ENCODE measurements at places on chromosomes 12 and 14.

DNA sequence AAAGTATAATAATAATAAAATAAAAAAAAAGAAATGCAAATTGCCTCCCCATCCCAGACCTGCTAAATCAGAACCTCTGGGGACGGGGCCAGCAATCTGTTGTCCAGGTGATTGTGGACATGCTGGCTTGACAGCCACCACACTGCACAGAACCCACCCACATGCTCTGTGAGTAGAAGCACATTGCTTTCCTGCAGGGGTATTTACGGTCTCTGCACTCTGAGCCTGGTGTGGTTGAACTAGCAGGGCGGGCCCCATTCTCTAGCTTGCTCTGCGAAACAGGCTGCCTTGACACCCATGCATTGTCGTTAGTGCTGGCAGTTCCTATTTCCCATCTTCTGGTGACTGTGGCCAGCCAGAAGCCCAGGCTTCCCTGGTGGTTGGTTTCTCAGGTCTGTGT lies 24.5 kb downstream of the PRMT8 start:
- no peak for DNase-seq

DNA sequence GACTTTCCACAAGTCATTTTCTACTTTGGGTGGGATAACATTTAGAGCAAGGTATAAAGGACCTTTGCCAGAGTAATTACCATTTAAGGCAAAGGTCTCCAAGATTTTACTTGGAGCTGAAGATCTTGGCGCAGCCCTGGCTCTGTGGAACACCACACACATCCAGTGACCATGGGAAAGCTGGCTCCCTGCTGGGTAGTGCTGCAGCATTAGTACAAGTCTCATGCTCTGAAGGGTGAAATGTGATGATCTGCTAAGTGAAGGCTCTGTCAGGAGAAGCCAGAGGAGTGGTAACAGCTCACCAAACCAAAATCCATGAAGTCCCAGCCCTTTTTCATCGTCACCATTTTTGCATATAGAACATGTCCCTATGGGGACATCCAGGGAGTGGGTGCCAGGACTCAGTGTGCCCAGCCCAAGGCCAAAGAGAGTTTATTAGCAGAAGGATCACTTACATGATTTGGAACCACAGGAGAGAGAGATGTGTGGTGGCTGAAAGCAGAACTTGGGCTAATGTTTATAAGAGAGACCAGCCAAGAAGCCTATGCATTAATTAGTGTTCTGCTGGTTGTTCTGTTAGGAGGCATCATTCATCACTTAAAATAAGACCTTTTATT lies 110.7 kb downstream of the SLC38A6 start:
- no peak for DNase-seq

DNA sequence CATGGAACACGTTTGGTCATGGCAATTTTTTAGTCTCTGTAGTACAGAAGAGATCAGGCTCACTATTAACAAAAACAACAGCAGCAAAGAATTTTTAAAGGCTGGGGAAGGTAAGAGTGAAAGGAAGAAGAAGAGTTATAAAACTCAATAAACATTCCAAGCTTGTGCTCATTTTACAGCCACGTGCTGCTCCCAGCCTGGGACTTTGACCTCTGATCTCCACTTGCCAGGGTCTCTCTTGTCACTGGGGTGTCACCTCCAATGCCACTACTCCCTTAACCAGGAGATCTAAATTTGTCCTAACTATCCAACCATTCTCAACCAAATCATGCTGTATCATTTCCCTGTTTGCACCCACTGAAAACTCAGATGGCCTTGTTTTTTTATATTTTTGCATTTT lies 605.1 kb downstream of the VRK1 start:
- DNase-seq, result no peak

- no peak for DNase-seq
These were observed 13.6 kb downstream of the SERPINA1 start for GRCh38 chr14:94374749-94375260.

- DNase-seq, result no peak
These were observed 227.8 kb downstream of the ZFP36L1 start for GRCh38 chr14:68564826-68565759.

DNA sequence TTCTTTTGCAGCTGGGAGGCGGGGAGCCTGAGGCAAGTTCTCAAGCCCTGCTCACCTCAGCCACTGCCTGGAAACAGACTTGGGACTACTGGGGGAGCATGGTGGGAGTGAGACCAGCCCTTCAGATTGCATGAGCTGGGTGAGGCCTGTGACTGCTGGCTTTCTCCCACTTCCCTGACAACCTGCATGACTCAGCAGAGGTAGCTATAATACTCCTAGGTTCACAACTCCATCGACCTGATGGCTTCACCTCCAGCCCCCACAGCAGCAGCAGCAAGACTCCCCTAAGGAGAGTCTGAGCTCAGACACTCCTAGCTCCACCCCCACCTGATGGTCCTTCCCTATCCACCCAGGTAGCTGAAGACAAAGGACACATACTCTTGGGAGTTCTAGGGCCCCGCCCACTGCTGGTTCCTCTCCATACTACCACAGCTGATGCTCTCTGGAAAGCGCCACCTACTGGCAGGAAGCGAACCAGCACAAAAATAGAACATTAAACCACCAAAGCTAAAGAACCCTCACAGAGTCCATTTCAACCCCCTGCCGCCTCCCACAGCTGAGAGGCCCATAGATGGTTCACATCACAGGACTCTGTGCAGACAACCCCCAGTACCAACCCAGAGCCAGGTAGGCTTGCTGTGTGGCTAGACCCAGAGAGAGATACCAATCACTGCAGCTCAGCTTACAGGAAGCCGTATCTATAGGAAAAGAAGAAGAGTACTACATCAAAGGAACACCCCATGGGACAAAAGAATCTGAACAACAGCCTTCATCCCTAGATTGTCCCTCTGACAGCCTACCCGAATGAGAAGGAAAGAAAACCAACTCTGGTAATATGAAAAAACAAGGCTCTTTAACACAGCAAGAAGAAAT lies 68.7 kb downstream of the RPAP3 start:
- DNase-seq, result peak; percentile 40

GRCh38 chr14:58918066-58918738 lies 270.3 kb upstream of the DAAM1 start:
- DNase-seq, result peak; percentile 84

- peak; percentile 9 for DNase-seq
These were observed 56.6 kb downstream of the RNF34 start for GRCh38 chr12:121456551-121456950.

- peak; percentile 95 for DNase-seq
These were observed 155.6 kb upstream of the TMCC3 start for GRCh38 chr12:94805749-94806529.

DNA sequence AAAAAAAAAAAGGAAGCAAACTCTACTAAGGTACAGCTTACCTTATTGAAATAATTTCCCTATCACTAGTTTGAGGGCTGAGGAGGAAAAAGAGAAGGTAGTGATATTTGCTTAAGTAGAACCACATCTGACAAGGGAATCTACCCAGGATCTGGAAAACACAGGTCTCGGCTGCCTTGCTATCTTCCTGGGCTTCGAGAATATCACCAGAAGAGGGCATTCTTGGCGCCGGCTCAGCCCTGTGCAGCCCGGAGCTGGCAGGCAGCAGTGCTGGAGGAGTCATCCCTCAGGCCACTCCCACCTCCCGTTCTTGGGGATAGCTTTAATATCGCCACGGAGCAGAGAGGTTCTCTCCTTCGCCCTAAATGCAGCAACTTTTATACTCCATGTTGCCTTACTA lies 1181.2 kb downstream of the VRK1 start:
- peak; percentile 16 for DNase-seq

DNA sequence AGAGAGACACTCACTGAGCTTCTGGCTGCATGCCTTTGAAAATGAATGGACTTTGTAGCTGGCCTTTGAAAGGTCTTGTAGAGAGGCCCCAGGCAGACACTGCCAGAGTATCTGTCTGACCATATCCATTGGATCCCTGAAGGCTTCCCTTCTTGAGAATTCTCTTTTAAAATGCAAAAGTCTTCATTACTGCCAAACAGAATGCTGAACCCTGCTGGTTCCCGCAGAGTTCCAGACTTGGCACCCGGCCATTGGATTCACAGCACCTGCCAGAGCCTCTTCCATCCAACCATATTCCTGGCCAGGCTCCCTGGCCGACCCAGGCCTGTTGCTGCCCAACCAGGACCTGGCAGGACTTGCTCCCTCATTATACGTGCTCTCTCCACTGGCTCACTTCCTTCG lies 182.5 kb downstream of the GXYLT1 start:
- DNase-seq, result no peak

DNA sequence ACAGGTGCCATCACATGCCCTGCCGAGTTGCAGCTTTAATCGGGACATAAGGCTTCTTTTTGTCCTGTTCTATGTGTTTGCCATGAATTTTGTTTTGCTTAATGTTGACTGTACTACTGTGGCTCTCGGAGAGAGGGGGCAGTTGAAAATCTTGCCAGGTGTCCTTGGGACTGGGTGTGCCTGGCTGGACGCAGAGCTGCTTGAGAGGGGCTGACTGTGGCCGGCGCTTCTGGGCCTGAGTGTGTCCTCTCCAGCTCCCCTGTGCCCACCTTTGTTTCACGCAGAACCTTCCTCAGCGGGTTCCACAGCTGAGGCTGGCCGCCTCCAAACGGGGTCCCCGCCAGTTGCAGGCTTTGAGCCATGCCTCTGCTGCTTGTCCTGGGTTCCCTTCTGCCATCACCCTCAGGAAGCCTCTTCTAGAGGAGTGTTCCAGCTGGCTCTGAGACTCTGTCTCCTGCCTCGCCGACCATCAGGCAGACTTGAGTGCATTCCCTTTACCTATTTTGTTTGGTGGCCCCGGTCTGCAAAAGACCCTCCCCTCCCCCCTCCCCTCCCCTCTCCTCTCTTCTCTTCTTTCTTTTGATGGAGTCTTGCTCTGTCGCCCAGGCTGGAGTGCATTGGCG lies 49.7 kb downstream of the DDX51 start:
- no peak for DNase-seq

- peak; percentile 91 for DNase-seq
These were observed 67.3 kb upstream of the STK38L start for GRCh38 chr12:27176765-27177164.

GRCh38 chr12:2355198-2355597 lies 302.4 kb downstream of the CACNA1C start:
- DNase-seq, result no peak

DNA sequence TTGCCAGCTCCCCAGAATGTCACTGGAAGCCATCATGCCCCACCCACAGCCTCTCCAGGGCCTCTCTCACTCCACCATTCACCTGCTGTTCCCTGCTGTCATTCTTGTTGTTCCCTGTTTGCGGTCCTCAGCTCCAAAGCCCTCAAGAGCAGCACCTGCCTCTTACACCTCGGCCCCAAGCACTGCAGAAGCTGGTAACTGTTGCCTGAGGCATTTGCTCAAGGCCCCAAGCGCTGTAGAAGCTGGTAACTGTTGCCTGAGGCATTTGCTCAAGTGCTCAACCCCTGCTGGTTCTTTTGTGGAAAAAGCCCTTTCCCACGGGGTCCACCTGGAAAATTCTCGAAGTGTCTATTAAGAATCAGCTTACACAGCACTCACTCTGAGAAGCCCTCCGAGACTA lies 78.0 kb downstream of the ARL6IP4 start:
- DNase-seq, result no peak

- DNase-seq, result no peak
These were observed 42.2 kb downstream of the HSD17B6 start for GRCh38 chr12:56805355-56805754.

GRCh38 chr12:107448198-107448597 lies 237.4 kb upstream of the PWP1 start:
- DNase-seq, result peak; percentile 16

DNA sequence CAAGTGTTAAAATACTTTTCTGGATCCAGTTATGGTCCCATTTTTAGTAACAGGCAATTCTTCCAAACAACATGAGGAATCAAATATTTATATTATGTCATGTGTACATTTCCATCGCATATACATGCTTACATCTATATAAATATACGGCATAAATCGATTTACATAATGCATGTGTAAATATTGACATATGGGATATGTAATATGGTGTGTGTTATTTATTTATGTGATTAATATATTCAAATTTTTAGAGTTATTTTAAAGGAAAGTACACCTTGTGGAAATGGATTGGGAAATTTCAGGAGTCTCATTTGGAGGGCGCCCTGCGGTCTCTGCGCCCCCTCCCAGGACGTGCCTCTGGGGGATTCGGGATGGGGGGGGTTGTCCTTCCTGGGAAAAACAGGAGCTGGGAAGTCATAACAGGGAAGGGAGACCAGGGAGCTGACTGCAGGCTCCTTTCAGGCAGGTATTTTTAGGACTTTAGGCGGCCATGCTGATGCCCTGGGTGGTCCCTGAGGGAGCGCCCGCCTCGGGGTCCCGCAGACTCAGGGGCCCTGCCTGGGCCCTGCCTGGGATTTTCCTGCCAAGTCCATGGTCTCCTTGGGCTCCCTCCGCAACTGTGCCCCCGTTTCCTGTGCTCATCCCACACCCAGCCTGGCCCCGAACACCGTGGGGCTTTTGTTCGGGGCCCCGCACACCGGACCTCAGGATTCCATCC lies 82.7 kb upstream of the SFSWAP start:
- DNase-seq, result no peak

DNA sequence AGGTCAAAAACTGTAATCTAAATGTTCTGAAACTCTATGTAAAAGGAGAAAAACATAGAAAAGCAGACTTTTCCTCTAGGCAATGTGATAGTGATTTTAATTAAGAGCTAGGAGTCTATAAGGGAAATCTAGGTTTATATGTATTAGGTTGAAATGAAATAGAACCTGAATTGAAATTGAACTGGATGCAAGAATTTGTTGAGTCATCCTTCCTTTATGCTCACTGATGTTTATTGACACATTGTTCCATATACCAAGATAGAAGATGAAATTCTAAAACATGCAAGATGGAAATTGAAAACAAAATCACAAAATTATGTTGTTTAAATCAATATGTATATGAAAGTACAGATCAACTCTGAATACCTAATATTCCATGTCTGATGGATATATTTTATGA lies 170.4 kb upstream of the FLRT2 start:
- DNase-seq, result peak; percentile 21

DNA sequence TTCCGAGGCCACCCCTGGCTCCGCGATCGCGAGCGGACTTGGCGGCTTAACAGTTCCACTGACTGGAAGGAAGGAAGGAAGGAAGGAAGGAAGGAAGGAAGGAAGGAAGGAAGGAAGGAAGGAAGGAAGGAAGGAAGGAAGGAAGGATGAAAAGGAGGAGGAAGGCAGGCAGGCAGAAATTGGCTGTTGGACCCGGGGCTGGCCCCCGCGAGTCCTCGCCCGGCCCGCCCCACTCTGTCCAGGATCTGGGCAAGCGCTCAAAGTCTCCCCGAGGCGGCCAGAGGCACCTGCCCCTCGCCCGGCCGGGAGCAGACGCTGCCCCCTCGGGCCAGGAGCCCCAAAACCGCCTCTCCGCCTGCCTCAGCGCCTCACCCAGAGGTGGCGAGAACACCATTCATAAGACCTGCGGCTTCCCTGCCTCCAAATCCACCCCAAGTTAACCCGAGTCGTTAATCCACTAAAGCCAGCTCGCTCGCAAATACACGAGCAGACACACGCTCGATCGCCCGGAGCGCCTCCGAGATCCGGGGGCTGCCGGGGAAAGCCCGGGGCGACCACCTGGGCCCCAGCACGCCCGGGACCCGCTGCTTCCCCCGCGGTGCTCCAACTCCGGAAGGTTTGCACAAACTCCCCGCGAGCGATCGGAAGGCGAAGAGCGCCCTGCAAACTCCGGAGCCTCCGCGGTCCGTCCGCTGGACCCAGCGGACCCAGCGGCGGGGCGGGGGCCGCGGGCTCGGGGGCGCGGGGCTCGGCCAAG lies 844 bp downstream of the DPF3 start:
- DNase-seq, result peak; percentile 40
